Foreskin fibroblast (primary cell): ENCODE measurements at places on chromosomes 3 and 15.
A peak's percentile ranks its signal among the peaks of the same experiment; 100 is the strongest.

DNA sequence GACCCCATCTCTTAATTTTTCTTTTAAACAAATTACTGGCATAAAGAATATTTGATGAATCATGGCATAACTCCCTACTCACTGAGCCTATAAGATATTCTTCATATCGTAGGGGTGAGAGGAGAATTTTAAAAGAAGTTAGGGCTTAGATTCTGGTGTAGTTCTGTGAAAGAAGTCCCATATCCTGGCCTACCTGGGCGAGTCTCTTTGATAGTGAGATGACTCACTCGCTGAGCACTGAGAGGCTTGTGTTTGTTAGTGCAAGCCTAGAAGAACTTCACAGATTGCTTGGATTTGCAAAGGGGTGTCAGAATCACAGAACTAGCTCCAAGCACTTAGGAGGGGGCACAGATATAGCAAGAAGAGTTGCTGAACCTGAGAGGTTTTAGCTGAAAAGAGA, 133.8 kb upstream of the TMC3 start:
- no peak for DNase-seq

DNA sequence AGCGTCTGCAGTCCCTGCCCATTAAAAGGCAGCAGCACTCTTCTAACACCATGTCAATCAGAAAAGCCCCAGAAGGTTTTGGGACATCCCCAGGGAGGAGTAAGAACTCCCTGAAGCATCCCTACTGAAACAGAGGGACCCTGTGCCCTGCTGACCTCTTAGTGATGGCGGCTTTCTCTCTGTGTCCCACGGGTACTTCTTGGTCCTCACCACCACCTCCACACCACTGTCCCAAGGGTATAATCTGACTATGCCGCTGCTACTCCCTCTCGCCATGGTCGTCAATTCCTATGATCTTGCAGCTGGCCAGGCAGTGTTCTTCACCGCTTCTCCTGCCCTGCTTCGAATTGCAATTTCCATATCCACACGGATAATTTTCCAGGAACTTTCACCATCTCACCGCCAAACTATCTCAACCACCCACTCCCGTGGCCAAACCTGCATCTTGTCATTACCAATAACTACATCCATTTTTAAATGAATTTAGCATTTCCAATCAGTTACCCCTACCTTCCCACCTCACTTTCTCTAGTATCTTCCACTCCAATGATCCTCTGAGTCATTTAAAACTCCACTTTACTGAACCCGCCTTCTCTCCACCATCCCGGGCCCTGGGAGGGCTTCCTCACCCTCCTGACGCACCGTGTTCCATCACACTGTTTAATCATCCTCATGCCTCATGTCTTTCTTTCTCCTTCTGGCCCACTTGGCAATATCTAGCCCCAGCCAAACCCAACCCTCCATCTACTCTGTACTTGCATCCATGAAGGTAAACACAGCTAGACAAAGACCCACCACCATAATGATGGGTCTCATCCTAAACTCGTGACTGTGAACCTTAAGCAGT, 23.7 kb downstream of the PRR23E start:
- no peak for DNase-seq

DNA sequence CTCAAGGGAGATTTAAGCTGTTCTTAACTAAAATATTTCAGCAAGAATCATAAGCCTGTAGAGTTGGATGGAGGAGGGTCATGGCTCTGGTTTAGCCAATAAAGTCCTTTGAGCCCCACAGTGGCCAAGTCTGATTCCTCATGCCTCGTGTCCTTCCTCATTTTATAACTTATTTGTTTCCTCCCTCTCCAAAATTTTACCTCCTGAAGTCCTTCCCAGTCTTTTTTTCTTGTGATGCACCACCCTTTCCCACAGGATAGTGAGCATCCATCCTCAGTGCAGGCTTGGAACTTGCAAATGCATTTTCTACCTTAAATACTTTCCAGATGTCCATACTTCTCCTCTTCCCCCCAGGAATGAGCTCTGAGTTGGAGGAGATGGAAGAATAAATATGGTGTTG, 162.7 kb upstream of the AGTR1 start:
- no peak for DNase-seq

GRCh38 chr3:46280105-46280797, 38.0 kb downstream of the CCR3 start:
- peak; percentile 68 for DNase-seq

DNA sequence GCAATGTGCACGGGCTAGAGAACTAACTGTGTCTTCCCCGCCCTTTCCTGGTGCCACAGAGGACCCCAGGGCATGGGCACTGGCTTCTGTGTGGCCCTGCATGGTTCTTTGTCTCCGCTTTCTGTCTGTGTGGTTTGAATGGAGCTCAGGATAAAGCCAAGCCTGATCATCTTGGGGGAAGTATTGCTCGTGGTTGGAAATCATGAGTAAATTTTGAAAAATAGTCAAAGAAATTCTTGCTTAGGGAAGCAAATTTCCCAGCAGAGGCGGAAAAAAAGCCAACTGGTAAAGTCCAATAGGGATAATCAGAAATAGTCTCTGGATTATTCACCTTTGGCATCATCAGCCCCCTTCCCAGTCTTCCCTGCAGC, 55.4 kb downstream of the MAGEF1 start:
- no peak for DNase-seq

- no peak for DNase-seq
Measured at GRCh38 chr3:94709249-94709902, 646.5 kb downstream of the NSUN3 start.

DNA sequence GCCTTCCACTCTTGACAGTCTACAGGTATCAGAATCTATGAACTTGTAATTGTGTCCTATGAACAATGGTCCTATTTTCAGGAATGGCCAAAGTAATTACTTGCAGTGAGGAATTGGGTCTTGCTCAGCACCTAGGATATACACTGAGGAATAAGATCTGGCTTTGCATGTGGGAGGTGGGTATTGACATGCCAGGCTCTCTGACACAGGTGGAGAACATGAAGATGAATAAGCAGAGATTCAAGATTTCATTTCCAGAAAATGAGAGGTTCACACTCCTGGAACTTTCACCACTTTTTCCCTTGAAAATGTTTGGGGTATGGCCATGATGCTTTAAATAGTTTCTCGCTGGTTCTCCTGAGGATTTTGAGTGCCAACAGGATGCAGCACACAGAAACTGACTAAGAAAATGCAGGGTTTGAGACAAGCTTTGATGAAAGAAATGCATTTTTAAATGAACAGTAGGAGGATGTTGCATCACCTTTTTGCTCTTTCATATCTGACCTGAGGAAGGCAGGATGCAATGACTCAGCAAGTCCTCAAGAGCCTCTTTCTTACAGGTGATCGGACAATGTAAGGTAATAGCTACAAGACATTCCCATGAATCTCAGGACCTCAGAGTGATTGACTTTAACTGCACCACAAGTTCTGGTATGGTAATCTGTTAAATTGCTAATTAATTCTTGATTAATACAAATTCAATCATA, 3.7 kb downstream of the HRG start:
- DNase-seq: no peak

DNA sequence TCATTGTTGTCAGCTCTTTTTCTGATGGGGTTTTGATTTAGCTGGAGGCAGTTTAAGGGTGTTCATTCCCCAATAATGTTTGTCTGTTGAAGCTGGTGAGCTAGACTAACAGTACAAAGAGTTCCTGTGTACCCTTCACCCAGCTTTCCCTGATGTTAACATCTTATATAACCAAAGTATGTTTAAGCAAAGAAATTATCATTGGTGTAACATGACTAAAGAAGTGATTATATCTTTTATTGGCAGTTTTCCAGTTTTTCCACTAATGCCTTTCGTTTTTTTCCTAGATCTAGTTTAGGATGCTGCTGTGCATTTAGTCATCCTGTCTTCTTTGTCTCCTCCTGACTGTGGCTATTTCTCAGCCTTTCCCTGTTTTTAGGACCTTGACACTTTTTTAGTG, 165.6 kb downstream of the LPP start:
- no peak for DNase-seq

DNA sequence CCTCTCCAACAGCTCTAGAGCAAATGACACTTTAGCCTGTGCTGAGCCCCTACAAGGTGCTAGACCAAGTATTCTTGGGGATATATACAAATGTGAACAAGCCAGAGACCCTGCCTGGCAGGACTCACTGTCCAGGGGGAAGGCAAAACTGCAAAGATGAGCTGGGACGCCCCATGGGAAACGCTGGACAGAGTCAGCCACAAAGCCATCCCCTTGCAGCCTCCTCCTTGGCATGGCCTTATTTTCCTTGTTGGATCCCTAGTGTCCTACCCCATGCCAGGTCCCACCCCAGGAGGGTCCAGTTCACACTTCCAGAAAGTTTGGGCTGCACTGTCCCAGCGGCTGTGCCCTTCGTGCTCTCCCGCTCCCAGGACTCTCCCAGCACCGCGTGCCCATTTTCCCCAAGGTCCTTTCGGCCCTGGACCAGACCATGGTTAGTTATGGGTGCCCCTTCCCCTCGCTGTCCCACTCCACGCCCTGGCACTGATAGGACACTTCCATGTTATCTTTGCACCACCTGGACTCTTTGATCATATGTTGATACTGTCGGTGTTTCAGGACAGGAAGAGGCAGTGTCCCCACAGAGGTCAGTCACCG, 5.8 kb upstream of the NRROS start:
- no peak for DNase-seq

DNA sequence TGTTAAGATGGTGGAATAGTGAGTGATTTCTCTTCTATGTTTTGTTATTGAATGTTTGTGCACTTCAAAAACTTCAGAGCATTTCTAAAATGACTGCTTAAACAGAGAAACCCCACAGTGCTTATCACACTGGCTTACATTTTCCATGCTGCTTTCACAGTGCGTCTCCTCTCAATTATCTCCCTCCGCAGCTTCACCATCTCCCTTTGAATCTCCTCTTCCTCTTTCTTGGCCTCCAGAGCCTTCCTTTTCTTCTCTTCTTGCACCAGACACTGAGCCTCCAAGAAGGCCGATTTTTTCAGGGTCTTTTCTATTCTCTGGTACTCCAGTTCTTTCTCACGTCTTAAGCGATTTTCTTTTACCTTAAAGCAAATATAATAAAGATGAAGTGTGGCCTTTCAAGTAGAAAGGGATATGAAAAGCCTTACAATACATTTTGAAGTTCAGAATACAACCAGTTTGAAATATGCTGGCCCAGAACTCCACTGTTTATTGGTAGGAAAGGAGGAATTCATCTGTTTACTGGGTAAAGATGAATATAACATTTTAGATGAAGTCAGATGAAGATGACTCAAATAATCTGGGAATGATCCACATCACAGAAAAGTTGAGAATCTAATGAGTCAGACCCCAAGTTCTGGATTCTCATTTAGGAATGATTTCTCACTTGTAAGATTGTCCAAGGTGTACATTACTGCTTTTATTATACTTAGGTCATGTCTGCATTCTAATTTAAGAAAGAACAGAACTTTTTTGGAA, 21.4 kb downstream of the CCDC191 start:
- no peak for DNase-seq

- no peak for DNase-seq
Measured at GRCh38 chr3:168968609-168969008, 694.9 kb downstream of the MECOM start.

DNA sequence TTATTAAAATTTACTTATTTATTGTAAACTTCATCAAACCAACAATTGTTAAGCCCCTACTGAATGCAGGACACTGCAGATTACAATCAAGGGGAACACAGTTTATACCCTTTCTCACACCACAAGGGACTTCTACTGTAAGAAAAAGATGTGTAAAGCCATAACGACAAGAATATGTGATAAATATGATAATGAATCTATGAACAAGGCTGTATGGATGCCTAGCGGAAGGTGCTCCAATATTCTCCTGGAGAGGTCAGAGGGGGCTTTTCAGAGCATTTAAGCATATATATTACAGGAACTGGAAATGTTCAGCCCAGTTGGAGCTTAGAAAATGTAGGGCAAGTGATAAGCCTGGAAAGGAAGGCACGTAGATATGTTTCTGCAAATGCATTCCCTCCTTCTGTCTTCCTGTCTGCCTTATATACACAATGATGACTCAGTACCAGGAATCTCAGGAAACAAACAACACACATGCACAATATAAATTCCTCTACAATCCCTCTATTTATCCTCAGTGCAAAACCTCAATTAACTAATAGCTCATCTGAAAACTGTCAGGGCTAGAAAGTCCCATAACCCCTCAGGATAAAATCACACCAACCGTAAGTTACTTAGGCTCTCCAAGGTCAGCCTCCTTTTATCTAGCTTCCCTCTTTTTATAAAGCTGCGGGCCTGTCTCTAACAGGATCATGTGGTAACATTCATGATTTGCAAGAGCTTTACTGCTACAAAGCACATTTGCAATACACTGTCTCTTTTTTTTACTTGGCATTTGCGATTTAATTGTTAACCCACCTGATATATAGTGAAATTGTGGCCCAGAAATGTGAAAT, 393.1 kb downstream of the LPP start:
- DNase-seq: peak; percentile 63

GRCh38 chr15:98805434-98806274, 157.3 kb downstream of the IGF1R start:
- no peak for DNase-seq

GRCh38 chr15:51888593-51889195, 59.2 kb downstream of the TMOD3 start:
- DNase-seq: peak; percentile 14

GRCh38 chr3:39869890-39870289, 60.5 kb downstream of the MYRIP start:
- DNase-seq: no peak

DNA sequence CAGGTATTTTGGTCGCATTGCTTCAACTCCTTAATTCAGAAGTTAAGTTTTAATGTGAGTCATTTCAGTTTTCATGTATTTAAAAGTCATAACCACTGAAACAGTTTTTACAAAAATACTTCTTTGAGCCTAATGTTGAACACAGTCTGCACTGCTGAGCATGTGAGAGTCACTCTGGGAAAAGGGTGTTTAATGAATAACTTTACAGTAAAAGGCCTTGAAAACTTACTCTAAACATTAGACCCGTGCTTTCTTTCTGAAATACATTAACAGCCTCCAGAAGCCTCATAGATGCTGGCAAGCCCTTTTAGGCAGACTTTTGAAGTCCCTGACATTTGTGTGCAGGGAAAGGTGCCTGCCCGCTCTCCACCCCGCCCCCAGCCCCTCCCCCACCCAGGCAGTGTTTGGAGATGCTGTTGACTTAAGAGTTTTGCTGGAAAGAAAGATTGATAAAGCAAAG, 68.9 kb upstream of the NR2F2 start:
- no peak for DNase-seq

- no peak for DNase-seq
Measured at GRCh38 chr3:183370391-183370790, 58.0 kb downstream of the MCF2L2 start.

DNA sequence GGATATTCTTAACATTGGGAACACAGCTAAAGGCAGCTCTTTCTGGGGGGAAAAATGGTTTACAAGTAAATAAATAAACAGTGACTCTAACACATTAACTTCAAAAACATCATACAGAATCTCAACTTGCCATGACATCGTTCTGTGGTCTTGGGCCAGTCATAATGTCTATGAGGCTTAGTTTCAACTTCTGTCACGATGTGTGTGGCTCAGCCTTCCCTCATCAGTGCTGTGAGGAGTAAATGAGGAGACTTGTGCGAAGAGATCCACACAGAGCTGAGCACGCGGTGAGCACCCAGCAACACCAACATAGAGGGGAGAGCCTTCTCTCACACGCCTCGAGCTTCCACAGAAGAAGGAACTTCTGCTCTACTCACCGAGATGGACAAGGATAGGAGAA, 49.0 kb downstream of the DZIP1L start:
- DNase-seq: no peak
